ENCODE measurements at places on chromosomes 12 and 14. TPM values are rescaled to one million over a fixed set of nuclear protein-coding genes. Genes with fewer than 3 reads are reported as not detected.
A peak's percentile ranks its signal among the peaks of the same experiment; 100 is the strongest.

Gene KRT85
- total RNA-seq, result not detected

- DNase-seq, result peak; percentile 57
Observed at GRCh38 chr14:32201816-32202490, at the start of gene RNU6-7. Gene RNU6-7 (plus strand): TSS chr14:32202045.

DNA sequence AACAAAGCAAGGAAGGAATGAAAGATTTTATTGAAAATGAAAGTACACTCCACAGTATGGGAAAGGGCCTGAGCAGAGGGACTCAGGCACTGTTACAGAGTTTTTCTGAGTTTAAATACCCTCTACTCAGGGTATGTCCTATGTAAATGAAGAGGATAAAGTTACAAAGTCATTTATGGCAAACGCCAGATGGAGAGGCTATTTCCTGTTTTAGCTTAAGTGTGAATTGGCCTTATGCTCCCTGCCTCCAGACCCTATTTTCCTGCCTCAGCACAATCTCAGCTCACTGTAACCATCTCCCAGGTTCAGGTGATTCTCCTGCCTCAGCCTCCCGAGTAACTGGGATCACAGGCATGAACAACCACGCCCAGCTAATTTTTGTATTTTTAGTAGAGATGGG lies 6.8 kb upstream of the PHC1 start:
- no peak for DNase-seq

DNA sequence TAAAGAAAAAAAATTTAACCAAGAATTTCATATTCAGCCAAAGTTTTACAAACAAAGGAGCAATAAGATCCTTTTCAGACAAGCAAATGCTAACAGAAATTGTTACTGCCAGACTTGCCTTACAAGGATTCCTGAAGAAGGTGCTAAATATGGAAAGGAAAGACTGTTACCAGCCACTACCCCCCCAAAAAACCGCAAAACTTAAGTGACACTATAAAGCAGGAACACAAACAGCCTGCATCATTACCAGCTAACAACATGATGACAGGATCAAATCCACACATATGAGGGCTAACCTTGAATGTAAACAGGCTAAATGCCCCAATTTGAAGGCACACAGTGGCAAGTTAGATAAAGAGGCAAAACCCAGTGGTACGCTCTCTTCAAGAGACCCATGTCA lies 55.7 kb downstream of the APOBEC1 start:
- DNase-seq, result no peak

DNA sequence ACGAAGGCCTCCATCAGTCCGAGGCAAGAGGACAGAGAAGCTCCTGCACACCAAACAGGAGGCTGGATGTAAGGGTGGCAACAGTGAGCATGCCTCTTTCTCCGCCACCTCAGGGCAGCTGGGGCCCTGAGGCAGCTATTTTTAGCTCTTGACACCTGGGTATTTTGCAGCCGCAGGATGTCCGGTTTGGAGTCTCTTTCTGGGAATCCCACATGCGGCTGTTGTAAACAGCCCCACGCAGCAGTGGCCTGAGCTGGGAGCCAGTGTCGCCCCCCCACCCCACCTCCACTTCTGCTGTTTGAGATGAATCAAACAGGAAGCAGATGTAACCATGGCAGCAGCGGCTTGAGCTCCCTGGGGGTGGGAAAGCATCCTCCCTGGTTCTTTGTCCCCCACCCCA lies 11.7 kb downstream of the HDAC7 start:
- DNase-seq, result no peak

Gene DIO2
- 0.15 TPM for total RNA-seq

- DNase-seq, result no peak
Observed at GRCh38 chr14:96060186-96060933, 21.2 kb downstream of the C14orf132 start.

- no peak for DNase-seq
Observed at GRCh38 chr12:2779281-2779680, 15.5 kb upstream of the FKBP4 start.

GRCh38 chr12:89373763-89374572 lies 21.7 kb upstream of the DUSP6 start:
- peak; percentile 42 for DNase-seq

Gene SLC25A21
- total RNA-seq, result 2.0 TPM
